ENCODE measurements at places on chromosomes 5 and 9.

DNA sequence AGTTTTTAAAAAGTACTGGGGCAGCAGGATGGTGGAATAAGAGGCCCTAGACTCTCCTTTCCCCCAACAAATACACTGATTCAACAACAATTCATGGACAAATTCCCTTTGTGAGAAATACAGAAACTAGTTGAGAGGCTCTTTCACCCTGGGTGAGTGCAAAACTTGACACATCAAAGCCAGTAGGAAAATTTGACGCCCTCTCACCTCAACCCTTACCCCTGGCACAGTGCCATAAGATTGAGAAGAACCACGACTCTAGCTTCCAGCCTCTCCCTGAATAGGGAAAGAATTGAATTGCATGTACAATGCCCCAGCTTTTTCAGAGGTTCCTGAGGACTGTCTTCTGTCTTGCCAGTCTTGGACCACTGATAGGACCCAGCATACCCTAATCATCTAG is 12.3 kb downstream of the KIF4B start:
- DNase-seq: no peak

DNA sequence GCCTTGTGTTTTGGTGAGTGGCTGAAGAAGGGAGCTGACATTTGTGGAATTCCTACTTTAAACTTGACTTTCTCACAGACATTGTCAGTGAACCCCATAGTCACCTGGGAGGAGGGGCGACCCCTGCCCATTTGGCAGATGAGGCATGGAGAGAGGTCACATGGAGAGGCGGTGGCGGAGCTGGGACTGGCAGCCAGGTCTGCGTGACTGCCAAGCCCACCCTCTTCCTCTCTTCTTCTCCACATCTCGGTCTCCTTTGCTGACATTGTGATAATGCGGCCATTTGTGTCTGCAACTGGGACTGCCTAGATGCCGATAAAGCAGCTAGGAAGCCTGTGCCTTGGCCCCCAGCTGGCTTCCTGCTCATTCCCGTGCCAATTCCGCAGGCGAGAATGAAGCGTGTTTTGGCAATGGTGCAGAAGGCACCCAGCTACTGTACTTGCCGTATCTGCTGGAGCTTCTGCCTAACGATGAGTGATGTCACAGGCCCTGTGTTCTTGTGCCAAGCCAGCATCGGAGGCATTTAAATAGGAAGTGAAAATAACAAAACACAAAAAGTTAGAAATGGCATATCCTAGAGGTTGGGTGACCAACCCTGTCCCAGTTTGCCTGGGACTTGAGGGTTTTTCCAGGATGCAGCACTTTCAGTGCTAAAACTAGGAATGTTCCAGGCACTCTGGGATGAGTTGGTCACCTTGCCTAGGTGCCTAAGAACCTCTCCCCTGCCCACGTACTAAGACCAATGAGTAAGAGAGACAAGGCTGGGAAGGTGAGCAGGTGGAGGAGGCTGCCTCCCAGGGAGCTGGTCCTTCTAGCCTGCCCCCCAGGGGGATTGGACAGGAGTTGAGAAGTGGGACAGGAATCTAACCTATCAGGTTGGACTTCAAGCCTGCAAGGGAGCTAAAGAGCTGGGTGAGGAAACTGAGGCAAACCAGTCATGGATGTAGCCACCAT is 23.6 kb downstream of the OLFML2A start:
- DNase-seq: no peak

GRCh38 chr5:172561151-172561550 is 79.9 kb upstream of the NEURL1B start:
- DNase-seq: no peak

- no peak for DNase-seq
These were observed 2.6 kb downstream of the CEMIP2 start for GRCh38 chr9:71765693-71766092.

DNA sequence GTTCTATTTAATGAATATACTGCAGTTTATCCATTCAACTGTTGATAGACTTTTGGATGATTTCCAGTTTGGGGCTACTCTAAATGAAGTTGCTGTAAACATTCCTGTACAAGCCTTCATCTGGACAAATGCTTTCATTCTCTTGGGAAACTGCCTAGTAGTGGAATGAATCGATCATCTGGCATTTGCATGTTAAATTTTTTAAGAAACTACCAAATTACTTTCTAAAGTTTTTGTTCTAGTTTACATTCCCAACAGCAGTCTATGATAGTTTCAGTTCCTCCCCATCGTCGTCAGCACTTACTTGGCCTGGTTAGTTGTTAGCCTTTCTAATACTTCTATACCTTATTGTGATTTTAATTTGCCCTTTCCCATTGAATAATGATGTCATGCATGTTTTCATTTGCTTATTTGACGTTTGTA is 306.3 kb downstream of the FER start:
- no peak for DNase-seq

- no peak for DNase-seq
These were observed 289.0 kb downstream of the NR3C1 start for GRCh38 chr5:143114481-143114880.

GRCh38 chr9:134057751-134058701 is 9.8 kb downstream of the BRD3 start:
- no peak for DNase-seq

- no peak for DNase-seq
These were observed at the start of gene C7 for GRCh38 chr5:40909264-40909663. Gene C7 (plus strand): TSS chr5:40909497. CDS start chr5:40909611, 114 bp downstream.

DNA sequence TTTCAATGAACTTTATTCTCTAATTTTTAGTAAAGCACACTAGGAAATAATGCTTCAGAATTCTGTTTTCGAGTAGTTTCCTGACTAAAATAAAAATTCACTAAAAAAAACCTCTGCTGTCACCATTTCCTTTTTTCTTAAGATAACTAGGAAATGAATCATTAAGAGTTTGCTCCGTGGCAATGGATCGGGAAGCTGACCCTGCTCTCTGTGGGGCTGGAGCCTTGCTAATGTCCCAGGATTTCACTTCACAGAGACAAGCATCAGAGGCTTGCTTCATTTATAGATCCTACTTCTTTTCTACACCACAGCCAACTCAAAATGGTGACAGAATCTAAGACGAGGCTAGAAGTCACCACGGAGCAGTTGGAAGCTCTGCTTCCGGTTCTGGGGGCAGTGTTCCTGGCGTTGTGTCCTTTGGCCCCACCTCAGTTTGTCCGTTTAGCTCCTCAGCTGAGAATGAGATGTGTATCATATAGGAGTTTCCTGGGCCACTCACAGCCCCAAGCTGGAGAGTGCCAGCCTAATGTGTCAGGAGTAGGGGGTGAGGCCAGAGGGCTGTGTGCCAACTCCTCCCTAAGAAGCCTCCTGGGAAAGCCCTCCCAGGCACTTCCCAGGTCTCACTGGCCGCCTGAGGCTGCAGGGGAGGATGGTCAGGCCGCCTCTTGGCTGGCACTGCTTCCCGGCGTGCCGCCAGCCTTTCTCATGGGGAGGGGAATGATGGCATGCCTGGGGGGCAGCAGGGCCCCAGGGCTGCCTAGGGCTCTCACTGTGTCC is 19.6 kb downstream of the TENT4A start:
- DNase-seq: no peak

DNA sequence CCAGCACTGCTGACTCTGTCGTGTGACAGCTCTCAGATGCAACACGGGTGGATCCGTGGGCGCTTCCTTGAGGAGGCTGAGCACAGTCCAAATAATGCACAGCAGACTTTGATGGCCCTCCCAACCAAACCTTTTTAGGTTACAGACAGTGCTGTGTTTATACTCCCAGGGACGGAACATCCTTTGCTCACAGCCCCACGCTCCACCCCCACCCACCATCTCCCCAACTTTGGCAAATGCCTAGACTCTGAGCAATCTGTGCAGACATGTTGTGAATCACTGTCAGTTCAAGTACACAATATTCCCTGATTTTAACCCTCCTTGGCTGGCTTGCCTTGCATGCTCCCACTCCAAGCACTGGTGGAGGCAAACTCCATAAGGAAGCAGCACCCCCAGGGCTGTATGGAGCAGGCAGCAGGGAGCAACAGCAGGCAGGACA is 324.6 kb downstream of the MLLT3 start:
- DNase-seq: no peak

DNA sequence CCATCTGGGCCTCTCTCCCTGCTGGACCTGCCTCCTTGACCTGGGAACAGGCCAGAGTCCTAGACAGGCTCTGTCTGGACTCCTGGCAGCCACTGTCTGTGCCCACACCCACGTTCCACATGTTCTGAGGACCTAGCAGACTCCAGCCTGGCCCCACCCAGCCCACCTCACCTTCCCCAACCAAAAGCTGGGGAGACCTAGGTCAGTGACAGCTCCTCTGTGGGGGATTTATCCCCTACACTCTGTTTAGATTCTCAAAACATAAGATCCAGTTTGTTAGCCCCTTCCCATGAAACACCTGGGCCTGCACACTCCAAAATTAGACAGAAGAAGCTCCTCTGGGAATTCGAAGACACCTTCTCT is 59.8 kb upstream of the ADAMTS2 start:
- DNase-seq: no peak

- no peak for DNase-seq
These were observed 30.5 kb downstream of the JAKMIP2 start for GRCh38 chr5:147752033-147752432.

- DNase-seq: no peak
These were observed 162.4 kb downstream of the TTC39B start for GRCh38 chr9:15144622-15145061.

DNA sequence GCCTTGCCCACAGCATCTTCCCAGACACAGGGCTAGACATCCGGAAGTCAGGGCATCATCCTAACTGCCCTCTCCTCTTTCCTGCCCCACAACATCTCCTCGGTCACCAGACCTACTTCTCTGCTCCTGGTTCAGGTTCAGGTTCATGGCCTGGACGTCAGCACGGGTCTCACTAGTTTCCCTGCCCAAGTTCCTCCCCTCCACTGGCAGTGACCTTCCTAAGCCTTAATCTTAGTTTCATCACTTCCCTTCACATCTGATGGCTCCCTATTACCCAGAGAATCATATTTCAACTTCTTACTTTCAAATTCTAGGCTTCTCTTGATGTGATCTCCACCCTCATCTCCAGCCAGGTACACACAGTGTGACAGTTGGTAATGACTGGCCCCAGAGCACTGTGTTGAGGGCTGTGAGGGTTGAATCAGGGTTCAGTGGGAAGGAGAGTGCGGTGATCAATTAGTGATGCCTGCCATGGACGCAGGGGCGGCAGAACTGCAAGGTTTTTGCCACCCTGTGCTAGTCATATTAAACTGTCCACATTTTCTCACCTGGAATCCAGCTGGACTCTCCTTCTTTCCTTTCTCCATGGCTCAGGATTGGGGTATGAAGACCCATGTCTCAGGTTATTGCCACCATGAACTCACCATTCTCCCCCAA is 34.3 kb upstream of the CRB2 start:
- DNase-seq: no peak

- DNase-seq: no peak
These were observed 735.8 kb upstream of the WWC1 start for GRCh38 chr5:167555565-167556166.

Data from cortex of kidney (tissue), 1 donor.